NCI-H1092 treated with DMSO at 0.1 percent for 48 hours (cell line): ENCODE measurements at places on chromosomes 2 and 18.

- peak; percentile 61 for DNase-seq
Measured at GRCh38 chr2:215619022-215619958, 183.4 kb upstream of the FN1 start.

DNA sequence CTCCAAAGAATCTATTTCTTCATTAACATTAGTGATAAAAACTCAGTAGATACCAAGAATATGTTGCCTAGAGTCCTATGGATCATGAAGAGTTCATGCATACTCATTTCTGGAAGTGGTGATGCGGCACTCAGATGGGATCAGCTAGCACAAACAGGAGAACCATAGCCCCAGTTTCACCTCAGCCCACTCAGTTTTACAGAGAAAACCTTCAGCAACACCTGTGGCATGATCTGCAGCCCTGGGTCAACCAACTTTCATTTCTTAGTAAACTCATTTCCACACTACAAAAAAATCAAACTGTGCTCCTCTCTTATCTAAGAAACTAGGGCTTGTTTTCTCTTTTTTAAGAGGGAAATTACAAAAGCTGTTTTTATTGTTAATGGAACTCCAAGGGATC, 569.4 kb downstream of the CCDC85A start:
- DNase-seq, result no peak

GRCh38 chr2:64251497-64252250, 107.5 kb upstream of the PELI1 start:
- no peak for DNase-seq

DNA sequence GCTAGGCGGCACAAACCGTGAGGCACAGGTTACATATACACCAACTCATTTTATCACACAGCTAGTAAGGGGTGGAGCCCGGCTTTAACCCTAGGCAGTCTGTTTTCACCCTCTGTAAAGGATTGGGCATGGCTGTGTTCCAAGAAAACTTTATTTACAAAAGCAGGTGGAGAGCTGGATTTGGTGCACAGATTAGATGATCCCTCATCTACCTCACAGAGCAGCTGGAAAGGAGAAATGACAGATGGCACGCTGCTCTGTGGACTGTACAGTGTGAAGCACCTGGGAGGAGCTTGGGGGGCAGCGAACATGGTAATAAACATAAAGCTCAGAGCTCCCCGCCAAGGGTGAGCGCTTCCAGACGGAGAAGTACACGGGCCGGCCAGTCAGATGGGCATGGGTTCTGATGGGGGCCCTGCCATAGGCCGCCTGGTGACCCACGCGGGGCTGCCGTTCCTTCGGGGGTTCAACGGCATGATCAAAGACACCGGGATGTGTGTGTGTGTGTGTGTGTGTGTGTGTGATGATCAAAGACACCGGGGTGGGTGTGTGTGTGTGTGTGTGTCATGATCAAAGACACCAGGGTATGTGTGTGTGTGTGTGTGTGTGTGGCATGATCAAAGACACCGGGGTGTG, 862 bp upstream of the TMEM177 start:
- DNase-seq, result peak; percentile 89

GRCh38 chr2:120893811-120894584, 158.3 kb downstream of the GLI2 start:
- no peak for DNase-seq

GRCh38 chr2:11635141-11635540, 34.9 kb downstream of the NTSR2 start:
- no peak for DNase-seq

DNA sequence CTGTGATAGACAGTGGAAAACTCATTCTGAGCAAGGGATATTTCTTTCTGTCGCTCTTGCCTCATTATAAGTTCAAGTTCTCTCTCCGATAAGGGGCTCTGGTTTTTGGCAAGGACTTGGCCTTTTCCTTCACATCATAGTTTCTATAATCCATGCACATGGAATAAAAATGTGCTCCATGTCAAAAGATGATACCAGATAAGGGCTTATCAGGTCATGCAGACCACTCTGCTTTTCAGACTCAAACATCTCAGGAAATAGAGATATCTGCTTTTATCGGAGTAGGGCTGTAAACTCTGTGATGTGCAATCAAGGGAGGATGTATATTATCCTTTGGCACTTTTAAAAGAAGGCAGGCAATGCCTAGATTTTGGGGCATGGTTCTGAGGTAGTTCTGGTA, 45.0 kb upstream of the DARS1 start:
- DNase-seq, result no peak

DNA sequence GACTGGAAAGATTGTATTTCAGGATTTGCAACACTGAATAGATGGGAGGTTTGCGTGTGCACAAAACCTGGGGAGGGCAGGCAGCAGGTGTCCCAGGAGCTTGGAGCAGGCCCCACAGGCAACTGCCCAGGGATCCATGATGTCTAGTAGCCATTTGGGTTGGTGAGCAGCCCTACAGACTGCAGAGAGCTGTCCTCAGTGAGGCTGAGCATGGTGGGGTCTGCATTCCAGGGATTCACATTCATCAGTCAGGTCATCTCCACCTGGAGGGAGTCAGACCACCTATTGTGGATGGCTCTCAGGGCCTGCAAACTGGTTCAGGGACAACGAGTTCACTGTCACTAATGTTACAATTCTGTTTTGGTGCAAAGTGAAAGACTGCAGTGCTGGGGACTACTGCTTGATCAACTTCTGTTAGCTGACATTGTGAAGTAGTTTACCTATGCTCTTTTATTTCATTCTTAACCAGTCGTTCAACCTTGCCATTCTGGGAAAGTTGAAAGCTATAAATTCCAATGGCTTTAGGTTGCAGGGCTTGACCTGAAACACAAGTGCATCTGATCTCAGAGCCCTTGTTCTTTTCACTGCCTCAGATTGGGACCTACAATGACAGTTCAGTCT, 222.6 kb downstream of the ZNF407 start:
- no peak for DNase-seq

DNA sequence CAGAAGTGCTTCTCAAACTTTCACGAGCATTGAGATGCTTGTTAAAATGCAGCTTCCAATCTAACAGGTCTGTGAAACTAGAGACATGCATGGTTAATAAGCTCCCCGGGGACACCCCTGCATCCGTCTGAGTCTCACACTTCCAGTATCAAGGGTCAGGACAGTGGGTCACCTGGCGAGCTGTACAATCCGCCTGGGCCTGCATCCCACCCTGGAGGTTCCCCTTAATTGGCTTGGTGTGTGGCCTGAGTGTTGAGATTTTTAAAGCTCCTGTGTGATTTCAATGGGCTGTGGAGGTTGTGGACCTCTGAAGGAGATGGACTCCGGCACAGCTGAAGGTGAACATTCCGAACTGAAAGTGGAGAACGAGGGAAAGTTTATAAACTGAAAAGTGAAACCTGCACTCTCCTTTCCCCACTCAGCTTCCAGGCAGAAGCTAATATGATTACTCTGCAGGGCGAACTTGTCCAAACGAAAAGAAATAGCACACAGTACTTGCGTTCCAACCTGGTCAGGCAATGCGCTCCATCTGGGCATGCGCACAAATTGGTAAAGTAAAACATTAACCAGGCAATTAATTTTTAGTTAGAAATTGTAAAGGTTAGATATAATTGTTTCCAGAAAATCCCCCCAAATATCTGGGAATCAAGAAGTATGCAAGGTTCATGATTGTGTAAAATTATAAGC, 191.7 kb upstream of the ALKAL2 start:
- no peak for DNase-seq

GRCh38 chr18:48546396-48546795, 7.6 kb downstream of the CTIF start:
- no peak for DNase-seq

DNA sequence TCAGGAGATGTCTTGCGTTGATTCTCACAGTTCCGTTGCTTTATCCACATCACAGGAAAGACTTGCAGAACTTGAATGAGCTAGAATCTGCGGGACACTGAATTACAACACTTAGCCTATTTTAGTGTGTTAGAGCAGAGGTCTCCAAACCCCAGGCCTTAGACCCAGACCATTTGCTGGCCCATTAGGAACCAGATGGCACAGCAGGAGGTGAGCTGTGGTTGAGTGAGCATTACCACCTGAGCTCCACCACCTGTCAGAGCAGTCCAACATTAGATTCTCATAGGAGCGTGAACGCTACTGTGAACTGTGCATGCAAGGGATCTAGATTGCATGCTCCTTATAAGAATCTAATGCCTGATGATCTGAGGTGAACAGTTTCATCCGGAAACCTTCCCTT, 3.8 kb downstream of the MRPL30 start:
- DNase-seq, result no peak
